ENCODE measurements at places on chromosomes 7 and 10.

- no peak for DNase-seq
Observed at GRCh38 chr7:129574487-129574886, 37.0 kb upstream of the NRF1 start.

- no peak for DNase-seq
Observed at GRCh38 chr7:137032436-137032835, 164.0 kb downstream of the CHRM2 start.

DNA sequence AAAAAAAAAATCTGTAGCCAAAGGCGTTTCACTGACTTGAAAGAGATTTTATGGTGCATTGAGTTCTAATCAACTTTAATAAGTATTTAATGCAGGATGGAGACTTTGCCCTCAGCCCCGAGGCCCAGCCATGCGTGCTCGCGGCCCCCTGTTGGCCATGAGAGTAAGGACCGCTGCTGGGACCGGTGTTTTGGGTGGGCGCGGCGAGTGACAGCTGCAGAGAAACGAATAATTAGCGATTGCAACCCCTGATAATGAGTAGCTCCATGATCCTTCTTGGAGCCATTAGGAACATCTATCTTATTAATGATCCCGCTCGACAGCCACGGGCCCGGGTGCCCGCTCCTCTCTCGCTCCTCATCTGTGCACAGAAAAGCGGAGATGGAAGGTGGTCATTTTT is 347.4 kb downstream of the RPS24 start:
- DNase-seq, result no peak

DNA sequence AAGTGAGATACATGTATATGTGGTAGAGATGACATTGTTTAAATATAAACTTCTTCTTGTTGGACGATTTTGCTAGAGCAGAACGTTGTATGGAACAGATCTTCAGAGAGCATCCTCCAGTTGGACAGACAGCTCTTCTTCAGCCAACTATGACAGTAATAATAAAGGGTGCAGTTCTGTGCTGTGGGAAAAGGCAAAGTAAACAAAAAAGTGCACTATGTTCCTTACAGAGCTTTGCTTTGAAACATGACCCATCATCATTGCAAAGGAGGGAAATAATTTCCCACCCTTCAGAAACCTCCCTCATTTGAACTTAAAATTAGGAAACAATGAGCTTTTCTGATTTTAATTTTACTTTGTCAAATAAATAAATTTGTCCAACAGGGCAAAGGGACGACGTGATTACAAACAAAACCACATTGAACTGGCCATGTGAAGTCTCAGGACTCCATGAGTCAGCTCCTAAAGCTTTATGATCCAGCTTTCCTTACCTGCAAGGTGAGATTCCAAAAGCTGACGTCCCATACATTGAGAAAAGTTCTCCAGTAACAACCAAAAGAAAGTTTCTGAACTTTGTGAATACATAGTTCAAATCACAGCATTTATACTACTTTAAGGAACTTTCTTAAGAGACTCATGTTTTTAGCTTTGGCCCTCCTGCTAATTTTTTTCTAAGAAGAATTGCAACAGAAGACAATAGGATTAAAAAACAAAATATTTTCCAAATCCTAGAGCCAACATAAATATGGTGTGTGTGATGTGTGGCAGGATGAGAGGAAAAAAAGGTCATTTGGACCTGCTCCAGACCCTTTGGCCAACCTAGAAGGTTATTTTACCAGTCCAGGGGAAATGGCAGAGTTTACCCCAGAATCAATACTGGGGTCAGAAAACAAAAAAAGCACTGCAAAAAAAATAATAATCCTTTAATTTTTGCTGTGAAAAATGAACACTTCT is 565.4 kb upstream of the NRP1 start:
- no peak for DNase-seq

- DNase-seq, result no peak
Observed at GRCh38 chr7:30852308-30852684, 59.4 kb upstream of the AQP1 start.

GRCh38 chr7:66542049-66542448 is 86.6 kb upstream of the KCTD7 start:
- DNase-seq, result no peak

DNA sequence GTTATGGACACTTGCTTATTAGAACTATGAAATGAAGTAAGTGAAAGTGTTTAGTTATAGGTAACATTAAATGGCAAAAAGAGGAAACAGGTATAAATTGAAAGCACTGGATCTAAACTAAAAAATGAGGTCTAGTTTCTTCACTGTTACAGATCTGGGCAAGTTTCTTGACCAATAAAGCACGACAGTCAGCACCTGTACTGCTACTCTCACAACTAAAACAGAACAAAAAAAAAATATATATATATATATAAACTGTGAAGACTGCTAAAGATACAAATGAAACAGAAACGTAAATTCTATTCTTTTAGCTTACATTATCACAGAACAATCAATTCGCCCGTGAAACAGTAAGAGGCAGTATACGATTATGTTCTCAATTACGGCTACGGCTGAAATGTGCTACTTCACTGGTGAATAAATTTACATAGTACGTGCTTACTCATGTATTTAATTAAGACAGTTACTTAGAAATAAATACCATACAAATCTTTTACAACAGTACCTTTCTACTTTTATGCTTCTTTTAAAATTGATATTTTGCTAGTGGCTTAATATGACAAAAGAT is 4.2 kb downstream of the AHR start:
- DNase-seq, result no peak

DNA sequence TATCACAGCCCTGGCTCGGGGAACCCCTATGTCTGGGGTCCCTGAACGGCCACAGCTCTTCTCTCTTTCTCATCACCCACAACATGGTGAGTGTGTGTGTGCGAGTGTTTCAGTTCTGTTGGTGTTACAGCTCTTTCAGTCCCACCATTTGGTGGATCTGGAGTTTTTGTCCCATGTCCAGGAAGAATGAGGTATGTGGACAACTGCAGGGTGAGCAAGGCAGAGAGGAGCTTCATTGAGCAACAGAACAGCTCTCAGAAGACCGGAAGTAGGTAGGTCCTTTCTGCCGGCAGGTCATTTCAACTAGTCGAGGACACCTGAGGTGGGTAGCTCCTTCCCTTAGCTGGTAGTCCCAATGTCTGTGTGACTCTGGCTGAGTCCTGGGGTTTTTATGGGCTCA is 9.5 kb downstream of the PAX4 start:
- no peak for DNase-seq

Data from COR-L47 (cell line).